Immature natural killer cell (primary cell): ENCODE measurements at places on chromosomes 13 and 19. TPM values are rescaled to one million over a fixed set of nuclear protein-coding genes. Genes with fewer than 3 reads are reported as not detected.

ZNF208 gene
- polyA plus RNA-seq: not detected

CEACAM19 gene
- polyA plus RNA-seq: not detected

TINCR gene
- polyA plus RNA-seq: not detected

SLC25A41 gene
- not detected for polyA plus RNA-seq

SLC10A2 gene
- not detected for polyA plus RNA-seq

ZNF491 gene
- 1.1 TPM for polyA plus RNA-seq

RXFP2 gene
- not detected for polyA plus RNA-seq

C19orf33 gene
- not detected for polyA plus RNA-seq

NECTIN2 gene
- polyA plus RNA-seq: 0.34 TPM

ATP7B gene
- polyA plus RNA-seq: 0.19 TPM

ZNF283 gene
- polyA plus RNA-seq: 3.2 TPM

C2CD4C gene
- not detected for polyA plus RNA-seq

C5AR1 gene
- not detected for polyA plus RNA-seq

SYNE4 gene
- not detected for polyA plus RNA-seq

ADAMTSL5 gene
- polyA plus RNA-seq: 0.43 TPM

THAP8 gene
- 3.2 TPM for polyA plus RNA-seq

SIGLECL1 gene
- polyA plus RNA-seq: not detected

PRR22 gene
- polyA plus RNA-seq: not detected

KIR2DL3 gene
- 38.6 TPM for polyA plus RNA-seq

ZNF813 gene
- 6.1 TPM for polyA plus RNA-seq

C19orf73 gene
- polyA plus RNA-seq: 3.6 TPM

PEG3 gene
- polyA plus RNA-seq: not detected

MPHOSPH8 gene
- 3.9 TPM for polyA plus RNA-seq

KLK12 gene
- not detected for polyA plus RNA-seq

DUXA gene
- not detected for polyA plus RNA-seq

CD37 gene
- 179 TPM for polyA plus RNA-seq

KIR3DL1 gene
- polyA plus RNA-seq: 140 TPM

STX10 gene
- polyA plus RNA-seq: 56.8 TPM

DHDH gene
- not detected for polyA plus RNA-seq

LGALS4 gene
- polyA plus RNA-seq: not detected

TPTE2 gene
- not detected for polyA plus RNA-seq

NLRP5 gene
- not detected for polyA plus RNA-seq

OR10H1 gene
- polyA plus RNA-seq: not detected

KLK14 gene
- not detected for polyA plus RNA-seq

SPINT2 gene
- polyA plus RNA-seq: 29.1 TPM

ZNF880 gene
- 30.1 TPM for polyA plus RNA-seq

FBXO17 gene
- polyA plus RNA-seq: not detected

MBD3L3 gene
- polyA plus RNA-seq: not detected

ELANE gene
- not detected for polyA plus RNA-seq

CDC42EP5 gene
- not detected for polyA plus RNA-seq

TTC9B gene
- polyA plus RNA-seq: not detected

GRIN2D gene
- not detected for polyA plus RNA-seq
